ENCODE measurements at places on chromosomes 7 and 10. TPM values are rescaled to one million over a fixed set of nuclear protein-coding genes. Genes with fewer than 3 reads are reported as not detected.

- DNase-seq = no peak
Measured at GRCh38 chr10:63396133-63396761, 69.5 kb downstream of the JMJD1C start.

- no peak for DNase-seq
Measured at GRCh38 chr10:12965571-12965970, 35.9 kb downstream of the CCDC3 start.

GRCh38 chr10:79179164-79179956 lies 110.6 kb downstream of the ZMIZ1 start:
- no peak for DNase-seq

GRCh38 chr10:97640868-97641811 lies 669 bp downstream of the PI4K2A start:
- DNase-seq = no peak

DNA sequence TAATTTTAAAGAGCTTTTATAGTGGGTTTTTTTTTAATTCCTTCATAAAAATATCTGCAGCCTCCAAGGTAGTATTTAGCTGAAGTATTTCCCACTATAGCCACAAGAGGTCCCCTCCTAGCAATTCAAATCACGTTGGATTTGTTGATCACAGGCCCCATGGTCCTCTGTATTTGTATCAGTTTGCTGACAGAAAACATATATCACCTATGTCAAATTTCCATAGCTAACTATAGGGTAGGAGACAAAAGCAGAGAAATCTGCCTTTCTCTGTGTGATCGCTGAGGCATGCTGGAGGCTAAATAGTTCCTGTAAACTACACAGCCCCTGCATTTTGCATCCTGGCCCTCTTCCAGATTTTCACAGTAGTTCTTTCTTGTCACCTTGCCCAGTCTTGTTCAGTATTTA lies 1.7 kb upstream of the CTNNA3 start:
- peak; percentile 18 for DNase-seq

- DNase-seq = no peak
Measured at GRCh38 chr7:51428217-51428887, 111.7 kb upstream of the COBL start.

DNA sequence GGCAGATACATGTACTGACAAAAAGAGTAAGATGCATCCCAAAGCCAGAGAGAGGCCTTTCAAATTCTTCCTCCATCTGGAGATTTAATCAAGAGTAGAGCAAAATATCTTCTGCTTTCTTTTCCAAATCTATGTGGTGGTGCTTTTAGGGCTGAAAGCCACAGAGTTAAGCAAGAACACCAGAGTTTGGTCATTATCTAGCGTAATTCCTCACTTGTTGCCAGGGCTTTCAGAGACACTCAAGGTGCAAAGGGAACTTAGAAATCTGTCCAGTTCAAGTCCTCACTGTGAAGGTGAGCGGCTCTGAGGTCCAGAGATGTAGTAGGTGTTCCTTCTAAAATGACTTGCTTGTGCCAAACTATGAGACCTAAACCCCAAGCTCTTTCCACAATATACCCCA lies 10.9 kb upstream of the NFE2L3 start:
- DNase-seq = no peak

The EGR2 gene
- total RNA-seq = not detected

GRCh38 chr7:36925207-36925606 lies 200.9 kb upstream of the AOAH start:
- DNase-seq = no peak

The ZNF804B gene
- not detected for total RNA-seq

The FZD8 gene
- total RNA-seq = 13.4 TPM

Data from epithelial cell of proximal tubule (primary cell).